ENCODE measurements at places on chromosomes 16 and 17.

DNA sequence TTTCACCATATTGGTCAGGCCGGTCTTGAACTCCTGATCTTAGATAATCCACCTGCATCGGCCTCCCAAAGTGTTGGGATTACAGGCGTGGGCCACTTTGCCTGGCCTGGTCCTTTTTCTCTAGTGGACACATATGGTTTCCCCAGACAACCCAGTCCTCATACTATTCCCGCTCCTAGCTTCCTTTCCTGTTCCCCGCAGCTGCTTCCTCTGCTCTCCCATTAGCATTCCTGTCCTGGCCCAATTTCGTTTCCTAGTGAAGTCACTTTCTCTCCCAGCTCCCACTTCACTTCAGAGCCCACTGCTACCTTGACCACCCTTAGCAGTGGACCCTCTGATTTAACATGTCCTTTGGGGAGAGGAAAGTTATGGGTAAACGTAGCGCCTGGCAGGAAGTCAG lies 11.3 kb downstream of the KATNIP start:
- DNase-seq: no peak

GRCh38 chr17:58823051-58823525 lies 67.4 kb downstream of the PPM1E start:
- no peak for DNase-seq

- peak; percentile 14 for DNase-seq
These were observed 917 bp upstream of the TBX2 start for GRCh38 chr17:61398721-61399130.

- DNase-seq: no peak
These were observed 31.0 kb downstream of the NGFR start for GRCh38 chr17:49525831-49526741.

DNA sequence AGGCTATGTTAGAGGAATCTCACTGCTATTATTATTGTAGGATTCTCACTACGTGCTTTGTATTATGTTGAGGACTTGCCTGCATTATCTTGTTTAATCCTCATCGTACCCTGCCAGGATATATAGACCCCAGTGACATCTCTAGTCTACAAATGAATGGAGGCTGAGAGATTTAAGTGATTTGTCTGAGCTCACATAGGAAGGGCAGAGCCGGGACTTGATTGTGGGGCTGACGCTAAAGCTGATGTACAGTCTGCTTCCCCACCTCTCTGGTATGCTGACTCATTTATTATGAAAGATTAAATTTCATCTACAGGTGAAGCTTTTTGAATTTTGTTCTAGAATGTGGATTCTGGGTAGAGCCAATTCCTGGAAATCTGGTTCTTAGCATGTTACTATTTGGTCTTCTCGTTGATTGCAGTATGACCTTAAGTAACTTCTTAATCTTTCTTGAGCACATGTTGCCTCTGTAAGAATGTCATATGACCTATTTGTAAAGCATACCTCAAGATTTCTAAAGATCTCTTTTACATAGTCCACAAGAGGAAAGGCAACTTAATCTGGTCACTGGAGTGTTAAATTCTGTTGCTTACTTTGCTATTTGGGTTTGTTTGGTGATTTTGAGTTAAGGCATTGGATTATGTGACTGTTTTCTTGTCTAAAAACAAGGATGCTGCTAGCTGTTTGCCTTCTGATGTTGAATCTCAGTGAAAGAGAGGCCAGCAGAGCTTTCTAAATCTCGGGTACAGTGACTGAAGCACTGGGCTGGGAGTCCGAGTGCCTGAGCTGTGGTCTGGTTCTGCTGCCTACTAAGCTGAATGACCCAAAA lies 12.4 kb downstream of the METTL9 start:
- DNase-seq: peak; percentile 47
